ENCODE measurements at places on chromosomes 6 and 20.
A peak's percentile ranks its signal among the peaks of the same experiment; 100 is the strongest.

GRCh38 chr6:151475653-151476523 is 17.9 kb upstream of the CCDC170 start:
- DNase-seq = peak; percentile 60

DNA sequence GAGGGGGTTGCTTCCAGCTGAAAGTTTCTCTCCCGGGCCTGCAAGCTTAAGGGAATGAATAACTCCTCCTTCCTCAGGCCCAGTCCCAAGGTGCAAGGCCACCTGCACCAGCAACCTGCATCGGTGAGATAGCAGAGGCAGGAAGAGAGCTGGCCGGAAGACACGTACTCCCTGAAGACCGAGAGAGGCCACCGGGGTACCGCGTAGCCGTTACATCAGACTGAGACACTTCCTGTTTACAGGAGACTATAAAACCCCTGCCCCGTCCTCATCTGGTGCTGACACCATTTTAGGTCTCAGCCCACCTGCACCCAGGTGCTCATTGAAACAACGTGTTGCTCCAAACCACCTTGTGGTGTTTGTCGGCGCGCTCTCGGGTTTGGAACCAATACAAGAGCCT is 60.5 kb upstream of the PRND start:
- DNase-seq = no peak

DNA sequence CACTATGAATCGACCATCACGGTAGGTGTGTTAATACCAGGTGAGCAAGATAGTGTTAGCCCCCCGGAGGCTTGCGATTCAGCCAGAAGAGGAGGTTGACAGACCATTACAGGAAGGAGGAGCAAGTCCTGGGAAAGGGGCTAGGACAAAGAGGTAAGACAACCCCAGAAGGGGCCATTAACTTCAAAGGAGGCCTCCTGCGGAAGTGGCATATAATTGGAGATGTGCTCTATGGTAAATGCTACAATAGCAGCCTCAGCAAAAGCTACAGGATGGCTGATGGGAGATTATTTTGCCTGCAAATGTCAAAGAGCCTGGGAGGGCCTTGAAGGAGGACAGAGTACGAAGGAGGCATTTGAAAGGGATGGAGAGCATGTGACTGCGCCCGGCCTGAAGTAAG is 108.6 kb upstream of the CITED2 start:
- no peak for DNase-seq

DNA sequence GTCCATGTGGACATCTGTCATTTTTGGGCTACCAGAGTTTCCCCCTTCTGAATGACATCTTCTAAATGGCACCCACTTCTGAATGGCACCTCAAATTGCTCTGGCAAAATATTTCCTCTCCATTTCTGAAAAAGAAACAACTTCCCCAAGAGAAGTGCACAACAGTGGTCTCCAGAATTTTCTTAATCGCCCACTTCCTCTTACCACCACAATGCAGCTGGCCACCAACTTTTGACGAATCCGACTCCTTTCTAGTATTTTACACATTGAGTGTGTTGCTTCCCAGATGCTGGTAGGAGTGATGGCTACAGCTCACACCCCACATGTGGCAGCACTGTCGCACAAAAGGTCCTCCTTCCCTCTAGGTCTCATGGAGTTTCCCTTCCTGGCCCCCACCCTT is 216.1 kb downstream of the FOXA2 start:
- DNase-seq = no peak
